Posterior cingulate gyrus (tissue), 11 donors: ENCODE measurements at places on chromosomes 1 and 21.
A peak's percentile ranks its signal among the peaks of the same experiment; 100 is the strongest.

DNA sequence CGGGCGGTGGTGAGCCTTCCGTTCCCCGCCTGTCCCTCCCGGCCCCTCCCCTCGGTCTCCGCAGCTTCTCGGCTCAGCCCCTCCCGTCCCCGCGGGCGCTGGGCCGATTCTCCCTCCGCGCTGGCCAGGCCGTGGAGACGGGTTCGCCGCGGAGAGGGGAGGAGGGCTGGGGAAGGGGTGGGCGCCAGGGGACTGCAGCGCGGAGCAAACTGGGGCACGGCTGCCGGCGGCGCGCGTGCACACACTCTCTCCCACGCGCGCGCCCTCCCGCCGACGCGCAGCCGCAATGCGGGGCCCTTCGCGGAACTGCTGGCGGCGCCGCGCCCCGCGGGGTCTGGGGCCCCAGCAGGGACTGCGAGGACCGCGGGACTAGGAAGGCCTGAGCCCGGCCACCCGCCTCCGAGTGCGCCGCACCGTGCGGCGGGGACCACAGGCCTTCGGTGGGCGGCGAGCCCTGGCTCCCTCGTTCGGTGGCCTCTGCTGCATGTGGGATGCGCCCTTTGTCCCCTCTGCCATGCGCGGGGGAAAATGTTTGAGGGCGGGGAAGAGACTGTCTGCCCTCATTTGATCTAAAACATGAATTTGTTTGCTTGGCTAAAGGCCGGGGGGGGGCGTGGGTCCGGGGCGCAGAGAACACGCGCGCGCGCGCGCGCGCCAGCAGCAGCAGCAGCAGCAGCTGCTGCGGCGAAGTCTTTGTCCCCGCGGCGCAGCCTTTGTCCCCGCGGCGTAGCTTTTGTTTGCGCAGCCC, 90.7 kb upstream of the VAMP3 start:
- peak; percentile 52 for DNase-seq

GRCh38 chr1:236794585-236795034, 482 bp upstream of the MTR start:
- no peak for DNase-seq

GRCh38 chr1:53552981-53553733, 94.0 kb downstream of the DMRTB1 start:
- DNase-seq: peak; percentile 1

DNA sequence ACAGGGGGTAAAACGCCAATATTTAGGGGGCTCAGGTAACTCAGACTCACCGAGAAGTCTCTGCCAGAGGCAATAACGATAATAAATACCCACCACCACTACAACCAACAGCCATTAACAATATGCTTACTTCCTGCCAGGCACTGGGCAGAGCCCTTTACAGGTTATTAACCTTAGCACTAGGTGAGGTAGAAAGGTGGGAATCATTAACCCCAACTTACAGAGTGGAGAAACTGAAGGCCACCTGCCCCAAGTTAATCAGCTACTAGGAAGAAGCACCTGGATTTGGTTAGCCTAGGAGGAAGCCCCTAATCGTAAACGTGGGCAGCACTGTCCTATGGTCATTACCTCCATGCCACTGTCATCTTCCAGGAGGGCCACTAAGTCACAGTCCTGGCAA, 110.0 kb downstream of the UBR4 start:
- DNase-seq: no peak

DNA sequence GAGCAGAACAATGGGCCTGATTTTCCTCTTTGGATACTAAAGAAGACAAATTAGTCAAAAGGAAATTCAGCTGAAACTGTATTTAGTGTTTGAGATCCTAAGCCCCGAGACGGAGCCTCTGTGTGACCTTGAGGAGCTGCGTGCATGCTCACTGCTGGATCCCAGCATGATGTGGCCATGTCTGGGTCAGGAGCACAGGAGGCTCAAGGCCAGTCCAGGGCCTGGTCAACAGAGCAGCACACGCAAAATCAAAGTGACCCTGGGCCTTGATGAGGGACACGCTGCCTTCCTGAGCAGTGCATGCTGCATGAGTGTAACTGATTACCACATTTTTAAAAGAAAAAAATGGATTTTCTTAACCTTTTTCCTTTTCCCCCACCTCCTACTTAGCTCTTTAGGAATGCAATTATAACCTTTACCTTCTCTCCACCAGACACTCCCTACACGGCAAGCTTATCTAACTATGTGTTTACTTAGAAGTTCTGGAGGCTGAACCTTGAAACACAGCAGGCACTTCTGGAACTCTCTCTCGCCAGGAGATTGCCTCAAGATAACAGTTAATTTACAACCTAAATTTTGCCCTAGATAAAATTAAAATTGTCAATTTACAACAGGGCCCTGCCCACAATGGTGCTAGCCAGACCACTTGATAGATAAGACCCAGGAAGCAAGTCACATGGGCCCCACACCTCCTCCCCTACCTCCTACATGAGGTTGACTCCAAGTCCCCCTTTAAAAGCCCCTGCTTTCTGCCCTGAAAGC, 144.6 kb downstream of the LRIG2 start:
- no peak for DNase-seq

DNA sequence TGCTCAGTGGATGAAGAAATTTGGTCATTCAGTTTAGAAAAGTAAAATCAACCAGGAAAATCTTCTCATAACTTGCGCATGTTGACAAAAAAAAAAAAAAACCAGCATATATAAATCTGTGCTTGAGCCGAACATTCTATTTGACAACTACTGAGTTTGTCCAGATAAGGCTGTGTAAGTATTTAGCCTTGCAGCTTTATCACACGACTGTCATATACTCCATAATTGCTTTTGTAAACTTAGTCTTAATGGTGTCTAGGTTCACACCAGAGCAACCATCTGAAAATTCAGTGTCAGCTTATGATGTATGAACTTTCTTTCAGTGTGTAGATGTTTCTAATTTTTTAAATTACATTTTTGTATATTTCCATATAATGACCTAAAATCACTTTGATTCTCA, 1173.8 kb upstream of the TMPRSS15 start:
- DNase-seq: no peak

DNA sequence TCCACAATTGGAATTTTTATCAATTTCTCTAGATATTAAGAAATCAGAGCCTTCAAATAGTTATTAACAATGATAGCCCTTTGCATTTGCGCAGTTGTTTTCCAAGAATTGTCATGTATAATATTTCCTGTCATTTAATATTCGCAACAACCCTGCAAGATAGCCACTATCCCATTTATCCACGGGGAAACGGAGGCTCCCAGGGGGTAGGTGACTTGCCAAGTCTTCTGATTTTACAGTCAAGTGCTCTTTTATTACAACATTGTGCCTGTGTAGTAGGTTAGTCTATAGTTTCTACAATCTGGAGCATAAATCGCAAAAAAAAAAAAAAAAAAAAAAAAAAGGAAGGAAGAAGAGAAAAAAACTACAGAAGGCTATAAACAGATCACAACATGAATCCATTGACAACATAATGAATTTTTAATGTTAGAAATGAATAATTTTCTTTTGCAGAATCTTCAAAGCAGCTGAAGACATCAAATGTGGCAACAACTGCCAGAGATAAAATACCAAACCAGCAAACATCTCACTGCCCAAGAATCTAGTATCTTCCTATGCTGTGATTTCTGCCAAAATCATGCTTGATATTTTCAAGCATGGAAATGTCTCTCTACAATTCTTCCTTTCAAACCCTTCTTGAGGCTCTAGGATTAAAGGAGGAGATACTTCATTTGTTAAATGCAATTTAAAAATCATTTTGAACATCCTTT, 125.5 kb downstream of the PTPN14 start:
- DNase-seq: no peak

DNA sequence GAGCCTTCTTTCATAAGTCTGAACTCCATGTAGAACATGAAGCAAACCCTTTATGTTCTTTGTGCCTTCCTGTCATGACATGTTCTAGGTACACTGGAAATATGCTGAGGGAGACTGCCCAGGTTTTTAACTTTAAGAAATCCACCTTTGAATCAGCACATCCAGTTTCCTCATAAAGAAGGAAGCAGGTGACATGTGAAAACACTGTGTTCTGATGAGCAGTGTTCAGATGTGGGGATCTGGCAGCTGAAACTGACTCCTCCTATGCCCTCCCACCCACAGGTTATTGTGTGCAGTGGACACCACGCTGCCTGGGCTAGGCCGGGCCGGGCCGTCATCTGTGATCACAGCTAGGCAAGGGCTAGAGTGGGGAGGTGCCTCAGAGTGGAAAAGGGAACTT, 51.1 kb downstream of the CNN3 start:
- DNase-seq: no peak

- DNase-seq: no peak
Measured at GRCh38 chr1:56265216-56265615, 314.1 kb downstream of the PLPP3 start.

GRCh38 chr1:2802421-2802961, 998 bp upstream of the TTC34 start:
- DNase-seq: no peak

DNA sequence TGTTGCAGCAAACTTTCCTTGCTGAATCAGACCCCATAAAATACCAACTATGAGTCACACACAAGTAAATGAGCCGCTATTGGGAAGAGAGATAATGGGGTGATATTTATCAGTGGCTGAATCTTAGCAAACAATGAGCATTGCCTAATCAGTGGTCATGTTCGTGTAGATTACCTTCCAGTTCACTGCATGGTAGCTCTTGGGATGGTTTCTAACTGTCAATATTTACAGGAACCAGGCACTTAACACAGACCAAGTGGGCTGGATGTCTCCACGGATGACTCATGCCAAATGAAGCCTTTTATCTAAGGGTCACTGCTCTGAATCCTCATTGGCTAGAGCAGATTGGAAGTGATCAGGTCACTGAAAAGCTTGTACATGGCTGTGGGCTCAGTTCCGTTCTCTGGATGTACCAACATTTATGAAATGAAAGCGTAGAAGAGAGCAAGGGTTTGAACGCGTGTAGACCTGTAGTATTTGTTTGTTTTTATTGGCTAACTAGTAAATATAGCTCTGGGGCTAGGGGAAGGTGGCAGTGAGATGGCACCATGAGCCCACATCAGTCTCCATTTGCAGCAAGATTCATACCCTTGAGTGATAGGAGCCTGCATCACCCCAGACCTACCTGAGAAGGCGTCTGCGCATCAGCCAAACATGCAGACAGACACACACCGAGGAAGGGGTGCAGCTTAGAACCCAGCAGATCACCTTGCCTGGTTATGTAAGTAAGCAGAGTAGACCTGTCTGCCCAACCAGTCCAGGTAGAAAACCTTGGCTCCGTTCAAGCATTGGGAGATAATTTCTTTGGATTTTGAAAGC, 153.3 kb downstream of the TOMM20 start:
- DNase-seq: no peak

DNA sequence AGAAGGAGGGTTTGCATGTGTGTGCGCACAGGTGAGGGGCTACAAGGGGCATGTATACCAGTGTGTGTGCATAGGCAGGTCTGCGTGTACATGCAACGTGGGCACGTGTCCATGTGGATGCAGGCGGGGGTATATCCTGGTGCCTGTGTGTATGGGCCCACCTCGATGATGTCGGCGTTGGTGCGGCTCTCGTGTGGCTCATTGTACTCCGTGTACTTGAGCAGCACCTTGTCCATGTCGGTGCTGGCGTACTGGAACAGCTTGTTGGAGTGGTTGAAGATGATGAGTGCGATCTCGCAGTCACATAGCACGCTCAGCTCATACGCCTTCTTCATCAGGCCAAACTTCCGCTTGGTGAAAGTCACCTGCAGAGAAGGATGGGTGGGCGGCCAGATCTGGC, 18.3 kb downstream of the MEF2D start:
- DNase-seq: peak; percentile 88

- no peak for DNase-seq
Measured at GRCh38 chr1:1020415-1021009, 592 bp downstream of the AGRN start.

- DNase-seq: no peak
Measured at GRCh38 chr1:62068416-62068843, 126.2 kb upstream of the L1TD1 start.

DNA sequence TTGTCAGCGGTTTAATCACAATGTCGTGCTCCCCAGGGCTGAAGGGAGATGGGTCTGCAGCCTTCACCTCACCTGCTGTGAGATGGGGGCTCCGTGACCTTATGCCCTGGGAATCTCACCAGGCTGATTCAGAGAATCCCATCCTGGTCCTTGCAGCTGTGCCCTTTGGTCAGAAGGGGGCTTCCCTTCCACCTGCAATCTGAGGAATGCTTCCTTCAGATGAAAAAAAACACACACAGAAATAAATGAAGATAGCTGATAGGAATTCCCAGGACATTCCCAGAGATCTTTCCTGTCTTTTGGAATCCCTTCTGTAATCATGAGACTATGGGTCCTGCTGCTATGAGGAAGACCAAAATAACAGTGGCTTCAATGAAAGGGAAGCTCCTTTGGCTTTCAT, 127.0 kb upstream of the VAMP3 start:
- DNase-seq: no peak

DNA sequence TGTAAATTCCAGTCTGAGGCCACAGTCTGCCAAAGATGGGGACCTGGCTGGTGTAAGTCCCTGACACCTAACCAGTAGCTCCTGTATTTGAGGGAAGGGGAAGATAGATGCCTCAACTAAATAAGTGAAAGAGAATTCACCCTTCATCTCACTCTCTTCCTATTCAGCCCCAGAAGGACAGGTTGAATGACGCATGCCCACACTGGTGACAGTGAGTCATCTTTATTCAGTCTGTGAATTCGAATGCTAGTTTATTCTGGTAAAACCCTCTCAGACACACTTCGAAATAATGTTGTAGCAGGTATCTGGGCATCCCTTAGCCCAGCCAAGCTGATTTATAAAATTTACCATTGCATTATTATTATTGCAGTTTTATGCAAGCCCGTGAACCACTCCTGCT, 617.0 kb upstream of the PRMT6 start:
- DNase-seq: no peak

DNA sequence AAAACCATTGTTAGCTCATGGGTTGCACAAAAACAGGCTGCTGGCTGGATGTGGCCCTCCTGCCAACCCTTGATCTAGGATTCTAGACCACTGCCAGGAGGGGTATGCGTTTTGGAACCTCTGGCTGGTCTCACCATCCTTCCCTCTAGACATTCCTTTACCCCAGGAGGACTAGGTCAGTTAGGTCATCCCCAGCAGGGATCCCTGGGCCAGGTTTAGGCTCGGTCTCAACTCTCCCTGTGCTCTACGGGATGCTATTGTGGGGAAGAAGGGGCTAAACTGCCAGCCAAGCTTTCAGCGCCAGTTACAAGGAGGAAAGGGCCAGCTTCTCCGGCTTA, 22.7 kb downstream of the SLC2A1 start:
- DNase-seq: no peak

DNA sequence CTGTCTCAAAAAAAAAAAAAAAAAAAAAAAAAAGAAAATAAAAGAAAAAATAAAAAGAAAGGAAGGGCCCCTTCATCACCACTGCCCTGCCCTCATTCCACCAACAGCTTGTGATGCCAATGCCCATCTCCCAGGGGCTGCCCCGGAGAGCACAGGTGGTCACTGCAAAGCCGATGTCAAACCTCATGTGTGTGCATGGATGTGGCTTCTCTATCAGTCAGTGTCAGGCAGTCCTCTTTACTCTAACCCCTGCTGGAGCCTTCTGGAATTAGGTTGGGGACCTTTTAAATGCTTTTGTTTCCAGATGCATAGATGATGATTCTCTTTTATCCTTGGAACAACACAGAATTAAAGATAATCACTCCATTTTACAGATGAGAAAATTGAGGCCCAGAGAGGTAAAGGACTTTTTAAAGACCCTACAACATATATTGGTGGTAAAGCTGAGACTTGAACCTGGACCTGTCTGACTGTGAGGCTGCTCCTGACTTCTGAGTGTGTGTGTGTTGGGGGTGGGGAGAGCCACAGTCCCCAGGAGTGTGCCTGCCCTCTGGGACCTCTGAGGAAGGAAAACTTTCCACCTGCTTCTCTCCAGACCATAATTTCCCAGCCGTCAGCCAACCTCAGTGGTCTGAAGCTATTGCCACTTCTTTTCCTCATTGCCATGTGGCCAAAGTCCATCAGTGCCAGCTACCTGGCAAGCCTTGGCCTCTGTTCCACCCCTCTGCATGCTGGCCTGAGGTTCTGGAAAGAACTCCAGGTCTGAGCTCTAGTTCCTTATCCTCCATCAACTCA, 3.0 kb upstream of the TMEM54 start:
- DNase-seq: peak; percentile 37
